Upper lobe of right lung (tissue), 1 donor: ENCODE measurements at places on chromosomes 13 and 19. TPM values are rescaled to one million over a fixed set of nuclear protein-coding genes. Genes with fewer than 3 reads are reported as not detected.

ZNF581 gene
- total RNA-seq = 16.4 TPM

KLF5 gene
- total RNA-seq = 53.7 TPM

PAK4 gene
- total RNA-seq = 72.8 TPM

LMO7 gene
- 549 TPM for total RNA-seq

ADGRE2 gene
- 17.0 TPM for total RNA-seq

ATP4B gene
- total RNA-seq = not detected

SHANK1 gene
- total RNA-seq = 0.35 TPM

PRODH2 gene
- not detected for total RNA-seq

ZNF681 gene
- 1.9 TPM for total RNA-seq

GFY gene
- not detected for total RNA-seq

ZNF439 gene
- 9.4 TPM for total RNA-seq

PDE4C gene
- total RNA-seq = 7.6 TPM

SIGLEC8 gene
- 2.1 TPM for total RNA-seq

ZNF283 gene
- 11.7 TPM for total RNA-seq

MEIOSIN gene
- total RNA-seq = not detected
